AG10803 (cell line): ENCODE measurements at places on chromosomes 1 and 21.

- no peak for DNase-seq
Observed at GRCh38 chr1:219506473-219506899, 106.4 kb downstream of the ZC3H11B start.

- DNase-seq, result peak; percentile 84
Observed at GRCh38 chr1:225652729-225653462, at the start of gene ENAH. Gene ENAH, minus strand, starts transcription at chr1:225653123. Its CDS starts 433 bp downstream, at chr1:225652690.

GRCh38 chr1:94358630-94359599 lies 59.3 kb upstream of the ABCD3 start:
- no peak for DNase-seq

GRCh38 chr1:36094621-36095061 lies 5.9 kb downstream of the ADPRS start:
- DNase-seq, result peak; percentile 83

DNA sequence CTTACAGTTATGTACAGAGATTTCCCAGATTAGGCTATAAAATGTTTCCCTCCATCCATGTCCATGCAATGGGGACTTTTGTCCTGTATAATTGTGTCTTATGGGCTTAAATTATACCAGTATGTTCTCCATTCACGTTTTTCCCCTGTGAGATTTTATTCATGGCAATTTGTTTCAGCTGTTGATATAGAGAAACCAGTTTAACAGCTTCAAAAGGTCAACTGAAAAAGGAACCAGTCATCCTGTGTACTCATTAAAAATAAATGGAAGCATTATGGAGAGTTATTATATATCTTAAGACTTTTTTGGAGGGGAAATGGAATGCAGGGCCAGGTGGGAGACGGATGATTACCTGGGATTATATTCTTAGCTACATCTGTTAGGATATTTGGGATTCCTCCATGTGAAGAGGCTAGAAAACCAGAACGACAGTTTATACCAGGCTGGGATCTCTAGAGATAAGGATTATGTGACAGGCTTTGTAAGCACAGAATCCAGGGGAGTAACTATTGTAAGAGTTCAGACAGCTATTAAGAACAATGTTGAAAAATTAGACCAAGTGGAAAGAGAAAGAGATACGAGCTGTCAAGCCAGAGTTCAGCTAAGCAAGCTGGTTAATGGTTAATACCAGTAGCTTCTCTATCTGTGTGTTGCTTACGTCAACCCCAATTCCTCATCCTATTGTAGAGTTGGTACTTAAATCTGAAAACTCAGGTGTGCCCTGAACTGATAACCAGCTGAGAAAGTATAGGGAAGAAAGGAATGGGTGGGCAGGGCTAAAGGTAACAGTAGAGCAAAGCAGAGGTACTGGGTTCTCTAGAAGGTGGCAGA lies 12.4 kb upstream of the ZNF697 start:
- DNase-seq, result no peak

DNA sequence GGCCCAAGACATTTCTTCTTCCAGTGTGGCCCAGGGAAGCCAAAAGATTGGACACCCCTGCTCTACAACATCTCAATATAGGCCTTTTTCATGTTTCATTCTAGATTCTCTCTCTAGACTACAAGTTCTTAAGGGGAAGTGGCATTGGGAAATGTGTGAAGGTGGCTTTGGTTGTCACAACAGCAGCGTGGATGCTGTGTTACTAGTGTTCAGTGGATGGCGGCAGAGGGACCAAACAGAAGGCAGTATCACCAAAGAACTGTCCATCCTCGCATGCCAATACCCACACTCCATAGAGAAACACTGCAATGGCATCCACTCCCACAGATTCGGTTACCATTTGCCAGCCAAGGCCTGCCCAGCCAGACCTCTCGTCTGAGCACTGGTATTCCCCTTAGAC lies 24.3 kb upstream of the IFNAR2 start:
- no peak for DNase-seq

GRCh38 chr1:181324797-181325616 lies 158.3 kb upstream of the CACNA1E start:
- DNase-seq, result no peak

GRCh38 chr1:202938287-202938925 lies 11.4 kb upstream of the KLHL12 start:
- DNase-seq, result no peak

DNA sequence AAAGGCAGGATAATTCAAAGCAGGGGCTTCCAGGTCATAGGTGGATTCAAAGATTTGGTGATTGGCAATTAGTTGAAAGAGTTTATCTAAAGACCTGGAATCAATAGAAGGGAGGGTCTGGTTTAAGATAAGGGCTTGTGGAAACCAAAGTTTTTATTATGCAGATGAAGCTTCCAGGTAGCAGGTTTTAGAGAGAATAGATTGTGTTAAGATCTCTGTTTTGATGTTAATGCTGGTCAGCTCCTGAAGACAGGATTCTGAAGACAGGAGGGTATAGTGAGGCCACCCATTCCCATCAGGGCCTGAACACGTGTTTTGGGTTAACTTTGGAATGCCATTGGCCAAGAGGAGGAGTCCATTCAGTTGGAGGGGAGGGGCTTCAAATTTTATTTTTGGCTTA lies 6.1 kb upstream of the PTBP2 start:
- no peak for DNase-seq

DNA sequence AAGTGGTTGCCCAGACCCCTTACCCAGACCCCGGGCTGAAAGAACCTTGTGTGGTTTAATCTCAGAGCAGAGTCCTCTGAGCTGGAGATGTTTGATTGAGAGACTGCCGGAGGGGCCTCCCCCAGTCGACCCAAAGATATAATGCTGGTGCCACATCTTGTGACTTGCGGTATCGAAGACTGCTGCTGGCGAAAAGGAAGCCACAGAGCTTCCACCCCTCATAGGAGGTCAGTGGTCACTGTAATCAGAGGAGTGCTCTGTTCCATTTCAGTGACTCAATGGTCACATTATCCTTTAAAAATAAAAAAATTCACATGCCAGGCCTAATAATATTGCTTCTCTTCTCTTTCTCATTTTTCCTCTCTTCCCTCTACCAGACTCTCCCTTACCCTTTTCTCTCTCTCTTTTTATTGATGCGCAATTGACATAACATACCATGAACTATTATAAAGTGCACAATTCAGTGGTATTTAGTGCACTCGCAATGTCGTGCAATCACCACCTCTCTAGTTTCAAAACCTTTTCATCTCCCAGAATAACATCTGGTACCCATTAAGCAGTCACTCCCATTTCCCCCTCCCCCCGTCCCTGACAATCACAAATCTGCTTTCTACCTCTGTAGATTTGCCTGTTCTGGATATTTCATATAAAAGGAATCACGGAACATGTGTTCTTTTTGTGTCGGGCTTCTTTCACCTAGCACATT lies 52.6 kb upstream of the LYST start:
- DNase-seq, result peak; percentile 51
